Midbrain (tissue), 1 donor: ENCODE measurements at places on chromosomes 3 and 15.
A peak's percentile ranks its signal among the peaks of the same experiment; 100 is the strongest.

GRCh38 chr15:65310431-65311137 lies 6.1 kb downstream of the RNU5B-1 start:
- no peak for DNase-seq

DNA sequence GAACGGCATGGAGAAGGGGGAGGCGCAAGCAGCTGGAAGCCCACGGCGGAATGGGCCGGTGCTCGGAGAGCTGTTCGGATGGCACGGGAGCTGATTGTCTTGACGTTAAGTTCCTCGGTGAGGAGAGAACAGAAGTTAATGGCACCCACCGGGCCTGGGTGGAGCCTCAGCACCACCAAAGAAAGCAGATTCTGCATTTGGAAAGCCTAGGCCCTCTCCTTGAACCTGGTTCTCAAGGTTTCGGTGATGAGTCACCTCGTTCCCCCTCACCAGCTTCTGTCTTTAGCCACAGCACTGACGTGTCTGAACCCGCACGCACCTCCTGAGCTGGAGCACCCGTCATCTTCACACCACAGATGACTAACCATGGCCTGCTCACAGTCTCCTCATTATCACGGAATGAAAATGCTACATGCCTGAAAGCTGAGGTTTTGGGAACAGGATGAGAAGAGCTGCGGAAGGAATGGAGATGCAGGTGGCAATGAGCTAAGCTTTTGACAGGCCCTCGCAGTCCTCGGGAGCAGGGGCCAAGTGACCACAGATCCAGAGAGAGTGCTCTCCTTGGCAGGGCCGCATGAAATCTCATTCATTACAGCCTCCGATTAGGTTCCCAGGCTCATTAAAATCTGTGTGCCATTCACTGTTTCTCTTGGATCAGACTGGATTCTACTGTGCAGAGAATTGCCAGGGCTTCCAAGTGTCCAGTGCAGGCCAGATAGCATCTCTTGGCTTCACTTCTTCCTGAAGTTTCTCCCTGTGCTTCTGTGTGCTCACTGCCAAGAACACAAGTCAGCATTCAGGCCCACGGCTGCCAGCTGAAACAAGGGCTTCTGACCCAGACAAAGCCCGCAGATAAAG lies 96.3 kb upstream of the DLG1 start:
- no peak for DNase-seq

- DNase-seq, result peak; percentile 19
These were observed 7.9 kb upstream of the BCL2A1 start for GRCh38 chr15:79978655-79979514.

GRCh38 chr3:43221076-43221475 lies 65.3 kb upstream of the SNRK start:
- no peak for DNase-seq

DNA sequence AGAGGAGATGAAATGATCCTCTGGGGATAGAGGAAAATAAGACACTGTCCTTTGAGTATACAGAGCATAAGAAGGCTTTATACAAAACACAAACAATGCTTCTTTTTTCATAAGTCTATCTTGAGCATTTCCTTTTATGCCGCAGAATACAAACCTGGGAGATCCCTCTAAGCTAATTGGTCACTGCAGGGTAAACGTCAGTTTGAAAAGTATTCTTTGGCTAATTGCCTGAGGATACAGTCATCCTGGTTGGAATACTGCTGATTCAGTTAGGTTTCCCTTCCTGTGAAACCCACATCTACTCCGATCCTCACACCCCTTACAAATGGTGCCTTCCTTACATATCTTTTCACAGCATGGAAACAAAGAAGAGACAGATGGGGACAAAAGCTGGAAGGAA lies 10.6 kb downstream of the WNT5A start:
- no peak for DNase-seq

DNA sequence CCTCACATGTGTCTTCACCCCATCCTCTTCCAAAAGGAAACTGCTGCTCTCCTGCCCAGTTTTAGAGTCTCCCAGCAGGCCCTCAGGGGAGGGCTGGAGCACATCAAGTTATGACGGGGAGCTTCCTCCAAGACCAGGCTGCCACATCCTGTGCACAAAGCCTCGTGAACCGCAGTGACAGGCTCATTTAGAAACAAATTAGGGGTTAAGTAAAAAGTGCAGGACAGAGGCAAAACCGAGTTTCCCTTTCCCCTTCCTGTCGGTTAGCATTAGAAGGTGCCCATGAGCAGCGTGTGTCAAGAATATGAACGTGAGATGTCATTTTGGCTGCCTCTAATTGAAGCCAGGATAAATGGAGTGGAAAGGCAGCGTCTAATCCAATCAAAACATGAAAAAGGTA lies 199.7 kb downstream of the ARRDC4 start:
- no peak for DNase-seq

DNA sequence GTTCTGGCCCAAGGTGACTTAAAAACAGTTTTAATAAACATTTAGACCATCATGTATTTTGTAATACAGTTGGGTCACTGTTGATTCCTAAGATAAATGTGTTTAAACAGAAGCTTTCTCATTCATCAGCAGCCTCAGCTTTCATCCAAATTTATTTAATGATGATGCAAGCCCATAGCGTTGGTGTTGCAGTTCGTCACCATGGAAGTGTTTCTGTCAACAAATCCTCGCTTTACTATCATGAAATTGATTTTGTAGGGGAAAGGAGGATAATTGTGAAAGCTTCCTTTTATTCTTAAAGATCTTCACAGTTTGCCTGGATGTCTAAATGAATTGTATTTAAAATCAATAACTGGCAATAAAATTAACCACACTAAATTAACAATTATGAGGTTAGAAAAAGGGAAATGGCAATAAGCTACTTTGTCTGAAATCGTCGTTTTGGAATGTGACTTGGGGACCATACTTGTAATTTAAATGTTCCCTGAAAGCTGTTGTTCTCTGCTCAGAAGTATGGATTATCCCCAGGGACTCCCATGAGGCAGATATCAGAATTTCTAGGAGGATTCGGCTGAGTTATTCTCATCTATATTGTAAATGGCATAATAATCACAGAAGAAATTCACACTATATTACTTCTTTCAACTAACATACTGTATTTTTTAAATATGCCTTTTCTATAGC lies 29.0 kb downstream of the CMSS1 start:
- no peak for DNase-seq

DNA sequence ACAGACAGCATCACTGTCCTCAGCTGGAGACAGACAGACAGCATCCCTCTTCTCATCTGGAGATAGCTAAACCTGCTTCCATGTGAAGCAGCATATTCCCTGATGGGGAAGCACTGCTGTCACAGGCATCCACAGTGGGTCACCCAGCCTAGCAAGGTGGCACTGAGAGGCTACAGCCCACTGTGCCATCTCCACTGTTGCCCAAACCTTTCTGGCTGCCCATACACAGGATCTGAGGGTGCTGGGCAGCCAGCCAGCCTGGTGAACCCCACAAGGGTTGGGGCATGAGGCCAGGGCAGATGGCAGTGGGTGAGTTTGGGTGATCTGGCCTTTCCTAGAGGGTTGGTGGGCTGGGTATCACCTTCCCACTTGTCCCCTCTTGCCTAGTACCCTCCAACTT lies 11.7 kb downstream of the CHST13 start:
- DNase-seq, result no peak

GRCh38 chr3:25000971-25001591 lies 427.0 kb upstream of the RARB start:
- DNase-seq, result no peak

- DNase-seq, result no peak
These were observed 119.4 kb upstream of the IQSEC1 start for GRCh38 chr3:13192471-13193213.

DNA sequence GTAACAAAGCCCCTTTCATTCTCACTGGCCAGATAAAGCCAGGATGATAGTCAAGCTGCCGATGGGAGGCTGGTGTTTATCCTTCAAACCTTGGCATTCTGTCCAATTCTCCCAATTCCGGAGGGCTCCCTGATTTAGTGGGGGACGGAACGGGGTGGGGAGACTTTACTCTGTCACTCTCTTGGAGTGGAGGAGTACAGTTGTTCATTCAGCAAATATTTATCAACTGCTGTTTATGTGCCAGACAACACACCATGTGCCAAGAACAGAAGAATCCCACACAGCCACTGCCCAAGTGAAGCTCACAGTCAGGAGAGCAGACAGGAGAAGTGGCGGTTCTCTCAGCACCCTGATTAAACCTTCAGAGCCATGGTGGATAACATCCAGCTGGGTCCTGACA lies 63.3 kb downstream of the WNT5A start:
- DNase-seq, result no peak

DNA sequence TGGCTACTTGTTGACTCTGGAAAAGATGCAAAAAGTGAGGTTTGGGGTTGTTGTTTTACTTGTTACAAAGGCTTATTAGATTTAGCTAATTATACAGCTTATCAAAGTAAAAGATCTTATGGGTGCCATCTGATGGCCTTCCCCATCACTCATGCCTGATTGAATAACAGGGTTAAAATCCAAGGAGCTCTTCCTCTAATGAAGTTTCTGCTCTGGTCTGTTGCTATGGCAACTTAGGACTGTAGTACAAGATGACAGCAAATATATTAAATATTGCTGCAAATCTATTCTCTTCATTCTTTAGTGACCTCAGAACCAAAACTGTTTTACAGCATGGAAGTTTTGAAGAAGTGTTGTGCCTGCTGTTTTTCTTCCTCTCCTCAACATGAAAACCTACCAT lies 45.6 kb upstream of the SRGAP3 start:
- DNase-seq, result no peak

DNA sequence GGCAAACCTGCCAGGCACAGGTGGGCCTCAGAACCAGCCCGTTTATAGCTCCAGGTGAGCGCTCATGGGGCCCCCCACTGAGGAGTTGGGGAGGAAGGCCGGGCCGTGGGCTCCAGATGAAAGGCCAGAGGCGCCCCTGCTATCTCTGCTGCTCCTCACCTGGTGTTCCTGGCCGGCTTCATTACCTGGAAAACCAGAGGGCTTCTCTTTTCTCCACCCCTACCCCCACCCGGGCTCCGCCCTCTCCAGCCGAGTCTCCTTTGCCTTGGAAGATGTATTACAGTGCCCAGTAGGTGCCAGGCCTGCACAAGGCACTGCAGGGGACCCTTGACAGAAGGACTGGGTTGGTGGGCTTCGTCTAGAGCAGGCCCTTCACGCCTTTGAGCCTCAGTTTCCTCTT lies 111.4 kb downstream of the WNT7A start:
- no peak for DNase-seq

DNA sequence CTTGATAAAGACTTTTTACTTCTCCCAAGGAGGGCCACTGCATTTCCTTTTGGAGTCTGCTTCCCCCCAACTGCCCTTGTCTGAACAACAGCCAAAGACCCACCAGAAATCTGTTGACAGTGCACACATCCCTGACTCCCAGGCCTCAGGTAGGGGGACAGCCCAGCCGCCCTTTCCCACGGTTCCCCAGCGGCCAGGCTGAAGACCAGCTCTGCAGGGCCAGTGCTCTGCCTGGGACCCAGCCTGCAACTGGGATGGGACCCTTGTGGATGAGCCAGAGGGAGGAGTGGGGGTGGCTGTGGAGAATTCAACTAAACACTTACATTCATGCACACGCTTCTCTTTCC lies 8.1 kb upstream of the PRR23E start:
- DNase-seq, result no peak

GRCh38 chr3:73603762-73604171 lies 21.0 kb downstream of the PDZRN3 start:
- no peak for DNase-seq

GRCh38 chr3:105327662-105328337 lies 38.9 kb upstream of the ALCAM start:
- no peak for DNase-seq

DNA sequence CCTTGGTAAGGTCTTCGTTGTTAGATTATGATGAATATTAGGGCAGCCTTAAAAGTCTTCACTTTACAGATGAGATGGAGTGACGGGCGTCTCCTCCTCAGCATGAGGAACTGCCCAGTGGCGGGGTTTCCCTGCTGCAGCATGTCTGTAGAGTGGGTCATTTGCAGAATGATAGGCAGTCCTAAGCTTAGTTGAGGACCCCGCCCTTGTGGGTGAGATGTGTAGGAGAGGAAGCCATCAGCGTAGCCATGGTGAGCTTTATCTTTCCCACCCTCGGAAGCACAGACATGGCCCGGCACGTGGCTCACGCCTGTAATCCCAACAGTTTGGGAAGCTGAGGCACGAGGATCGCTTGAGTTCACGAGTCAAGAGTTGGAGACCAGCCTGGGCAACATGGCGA lies 877 bp downstream of the NIT2 start:
- no peak for DNase-seq

GRCh38 chr15:83498374-83498773 lies 51.2 kb downstream of the SH3GL3 start:
- DNase-seq, result no peak

DNA sequence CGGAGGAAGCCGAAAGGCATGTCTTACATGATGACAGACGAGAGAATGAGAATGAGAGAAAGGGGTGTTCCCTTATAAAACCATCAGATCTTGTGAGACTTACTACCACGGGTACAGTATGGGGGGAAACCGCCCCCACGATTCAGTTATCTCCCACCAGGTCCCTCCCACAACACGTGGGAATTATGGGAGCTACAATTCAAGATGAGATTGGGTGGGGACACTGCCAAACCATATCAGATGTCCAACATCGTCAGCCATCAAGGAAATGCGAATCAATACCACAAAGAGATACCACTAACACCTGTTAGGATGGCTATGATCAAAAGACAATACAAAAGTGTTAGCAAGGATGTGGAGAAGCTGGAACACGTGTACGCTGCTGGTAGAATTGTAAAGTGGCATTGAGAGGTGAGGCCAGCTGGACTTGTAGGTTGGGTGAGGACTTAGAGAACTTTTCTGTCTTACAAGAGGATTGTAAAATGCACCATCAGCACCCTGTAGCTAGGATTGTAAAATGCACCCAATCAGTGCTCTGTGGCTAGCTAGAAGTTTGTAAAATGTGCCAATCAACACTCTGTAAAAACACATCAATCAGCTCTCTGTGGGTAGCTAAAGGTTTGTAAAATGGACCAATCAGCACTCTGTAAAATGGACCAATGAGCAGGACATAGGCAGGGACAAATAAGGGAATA lies 37.5 kb downstream of the VGLL4 start:
- no peak for DNase-seq

DNA sequence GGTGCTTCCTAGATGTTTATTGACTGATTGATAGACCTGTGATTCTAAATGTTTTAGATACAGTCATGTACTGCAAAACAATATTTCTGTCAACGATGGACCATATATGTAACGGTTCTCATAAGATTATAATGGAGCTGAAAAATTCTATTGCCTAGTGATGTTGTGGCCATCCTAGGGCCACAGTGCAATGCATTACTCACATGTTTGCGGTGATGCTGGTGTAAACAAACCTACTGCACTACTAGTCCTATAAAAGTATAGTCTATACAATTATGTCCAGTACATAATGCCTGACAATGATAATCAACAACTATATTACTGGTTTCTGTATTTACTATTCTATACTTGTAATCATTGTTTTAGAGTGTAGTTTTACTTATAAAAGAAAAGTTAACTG lies 46.8 kb downstream of the CHST2 start:
- no peak for DNase-seq

DNA sequence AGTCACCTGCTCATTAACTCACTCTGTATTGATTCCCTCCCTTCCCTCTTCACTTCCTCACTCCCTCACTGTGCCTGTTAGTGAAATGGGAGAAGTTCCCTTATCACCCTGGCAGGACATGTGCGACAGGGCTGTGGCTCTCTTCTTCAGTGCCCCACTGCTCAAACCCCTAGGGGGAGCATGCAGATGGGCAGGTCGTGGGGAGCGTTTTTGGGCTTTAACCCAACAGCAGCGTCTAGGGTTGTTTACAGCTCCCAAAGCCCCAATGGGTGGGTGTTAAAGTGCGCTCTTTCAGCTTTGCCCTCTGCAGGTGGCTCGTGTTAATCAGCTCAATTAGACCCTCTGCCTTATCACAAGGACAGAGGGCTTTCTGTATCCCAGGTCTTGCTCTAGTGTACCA lies 447.8 kb upstream of the PROK2 start:
- no peak for DNase-seq
